ENCODE measurements at places on chromosomes 5 and 9.

- DNase-seq = peak; percentile 45
Observed at GRCh38 chr9:129895376-129896268, 60.4 kb downstream of the USP20 start.

GRCh38 chr5:111639912-111640311 is 117.1 kb downstream of the NREP start:
- no peak for DNase-seq

DNA sequence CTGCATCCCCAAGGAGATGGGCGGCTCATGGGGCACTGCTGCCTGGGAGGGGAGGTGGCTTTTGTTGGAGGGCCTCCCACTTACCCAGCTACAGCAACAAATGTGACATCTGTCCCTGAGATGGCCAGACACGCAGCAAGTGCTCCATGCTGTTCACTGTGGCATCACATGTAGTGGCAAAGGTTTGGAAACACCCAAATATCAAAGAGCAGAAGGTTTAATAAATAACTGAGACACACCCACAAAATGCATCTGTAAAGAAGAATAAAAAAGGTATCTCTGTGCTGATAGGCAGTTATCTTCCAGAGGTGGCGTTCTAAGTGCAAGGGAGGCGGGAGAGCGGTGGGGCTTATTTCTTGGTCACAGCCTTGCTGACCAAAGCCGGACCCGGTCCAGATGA is 23.3 kb upstream of the CLPTM1L start:
- no peak for DNase-seq

DNA sequence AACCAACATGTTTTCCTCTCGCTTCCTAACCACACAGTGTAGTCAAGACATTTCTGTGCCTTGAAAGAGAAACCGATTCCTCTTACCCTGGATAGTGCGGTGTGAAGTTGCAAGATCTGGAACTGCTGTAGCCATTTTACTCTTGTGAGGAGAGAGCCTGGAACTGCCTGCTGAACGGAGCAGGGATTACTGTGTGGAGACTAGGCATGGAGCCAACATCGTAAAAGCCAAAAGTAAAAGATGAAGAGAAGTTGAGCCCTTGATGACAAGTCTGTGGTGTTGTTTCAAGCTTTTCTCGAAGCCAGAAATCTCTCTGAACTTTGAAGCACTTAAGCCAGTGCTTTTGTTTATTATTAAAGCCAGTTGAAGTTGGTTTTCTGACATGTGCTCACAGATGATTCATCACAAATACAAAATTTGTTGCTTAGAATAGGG is 110.1 kb upstream of the GRIN3A start:
- no peak for DNase-seq

- DNase-seq = no peak
Observed at GRCh38 chr9:116907989-116908388, 220.9 kb downstream of the TRIM32 start.

DNA sequence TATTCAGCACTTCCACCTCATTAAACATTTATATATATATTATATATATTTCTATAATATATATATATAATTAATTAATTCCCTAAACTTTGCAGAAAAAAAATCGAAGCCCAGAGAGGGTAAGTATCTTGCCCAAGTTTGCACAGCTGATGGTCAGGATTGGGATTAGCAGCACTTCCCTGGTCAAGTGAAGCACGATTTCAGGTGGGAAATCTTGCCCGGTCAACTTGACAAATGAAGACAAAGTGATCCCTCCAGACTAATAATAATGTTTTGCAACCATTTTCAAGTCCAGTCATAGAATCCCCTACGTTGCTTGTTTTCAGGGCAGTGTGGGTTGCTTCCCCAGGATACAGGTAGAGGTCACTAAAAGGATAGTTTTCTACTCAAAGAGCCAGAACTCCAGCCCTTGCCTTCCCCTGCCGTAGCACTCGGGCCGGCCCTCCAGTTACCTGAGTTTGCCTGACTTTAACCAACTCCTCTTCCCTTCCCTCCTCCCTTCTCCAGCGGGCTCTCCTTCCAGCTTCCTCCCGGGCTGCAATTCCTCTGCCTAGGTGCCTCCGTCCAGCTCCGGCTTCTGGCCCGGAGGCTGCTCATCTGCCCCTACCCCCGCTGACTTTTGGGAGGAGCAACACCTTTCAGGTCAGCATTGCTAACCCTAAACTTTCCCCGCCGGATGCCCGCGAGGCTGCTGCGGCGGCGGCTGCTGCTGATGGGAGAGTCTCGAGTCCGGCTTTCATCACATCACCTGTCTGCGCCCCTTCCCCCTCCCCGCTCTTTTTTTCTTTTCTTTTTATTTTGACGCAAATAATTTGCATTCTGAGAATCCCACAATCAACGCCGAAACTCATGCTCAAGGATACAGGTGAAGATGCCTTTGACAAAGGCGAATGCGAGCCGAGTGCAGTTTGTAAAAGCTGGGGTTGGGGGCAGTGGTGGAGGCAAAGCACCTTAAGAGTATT is 930 bp downstream of the PRLR start:
- DNase-seq = no peak

GRCh38 chr5:142254431-142254830 is 70.4 kb downstream of the SPRY4 start:
- no peak for DNase-seq

Data from T-cell (primary cell).